Thyroid gland (tissue), 4 donors: ENCODE measurements at places on chromosomes 6 and 20. TPM values are rescaled to one million over a fixed set of nuclear protein-coding genes. Genes with fewer than 3 reads are reported as not detected.

The TCF21 gene
- total RNA-seq: not detected

The SIGLEC1 gene
- 4.7 TPM for total RNA-seq

The KCNQ2 gene
- 0.27 TPM for total RNA-seq

The C4A gene
- 181 TPM for total RNA-seq

The RNF182 gene
- 4.5 TPM for total RNA-seq

The TMC2 gene
- not detected for total RNA-seq

The FOXA2 gene
- 1.5 TPM for total RNA-seq

DNA sequence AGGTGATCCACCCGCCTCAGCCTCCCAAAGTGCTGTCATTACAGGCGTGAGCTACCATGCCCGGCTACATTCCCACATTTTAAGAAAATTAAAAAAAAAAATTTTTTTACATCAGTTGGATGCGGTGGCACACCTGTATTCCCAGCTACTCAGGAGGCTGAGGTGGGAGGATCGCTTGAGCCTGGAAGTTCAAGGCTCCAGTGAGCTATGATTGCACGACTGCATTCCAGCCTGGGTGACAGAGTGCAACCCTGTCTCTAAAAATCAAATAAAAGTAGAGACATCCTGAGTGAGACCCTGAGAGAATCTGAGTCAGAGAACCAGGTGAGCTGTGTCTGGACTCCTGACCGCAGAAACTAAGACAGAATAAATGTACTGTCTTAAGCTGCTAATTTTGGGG is 38.8 kb downstream of the PIM1 start:
- DNase-seq: no peak

GRCh38 chr6:15489261-15489962 is 173.4 kb downstream of the DTNBP1 start:
- DNase-seq: no peak

DNA sequence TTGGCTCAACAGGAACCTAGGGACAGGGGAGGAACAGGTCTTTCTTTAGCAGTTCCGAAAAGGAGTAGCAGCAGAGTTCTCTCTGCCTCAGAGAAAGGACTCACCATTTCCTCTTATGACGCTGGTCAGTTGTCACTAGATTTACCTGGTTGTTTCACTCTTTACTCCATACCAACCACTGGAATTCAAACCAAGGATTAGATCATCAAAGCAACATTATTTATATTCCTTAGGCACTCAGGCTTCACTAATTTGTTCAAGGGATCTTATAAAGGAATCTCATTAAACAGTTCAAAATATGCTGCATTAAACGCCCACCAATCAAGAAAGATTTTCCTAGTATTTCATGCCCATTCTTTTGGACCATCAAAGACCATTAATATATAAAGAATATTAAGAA is 1129.5 kb upstream of the MAP3K7 start:
- DNase-seq: no peak

- DNase-seq: no peak
Measured at GRCh38 chr6:1129131-1129530, 182.8 kb upstream of the FOXQ1 start.

GRCh38 chr20:58472273-58473018 is 42.8 kb downstream of the APCDD1L start:
- no peak for DNase-seq

DNA sequence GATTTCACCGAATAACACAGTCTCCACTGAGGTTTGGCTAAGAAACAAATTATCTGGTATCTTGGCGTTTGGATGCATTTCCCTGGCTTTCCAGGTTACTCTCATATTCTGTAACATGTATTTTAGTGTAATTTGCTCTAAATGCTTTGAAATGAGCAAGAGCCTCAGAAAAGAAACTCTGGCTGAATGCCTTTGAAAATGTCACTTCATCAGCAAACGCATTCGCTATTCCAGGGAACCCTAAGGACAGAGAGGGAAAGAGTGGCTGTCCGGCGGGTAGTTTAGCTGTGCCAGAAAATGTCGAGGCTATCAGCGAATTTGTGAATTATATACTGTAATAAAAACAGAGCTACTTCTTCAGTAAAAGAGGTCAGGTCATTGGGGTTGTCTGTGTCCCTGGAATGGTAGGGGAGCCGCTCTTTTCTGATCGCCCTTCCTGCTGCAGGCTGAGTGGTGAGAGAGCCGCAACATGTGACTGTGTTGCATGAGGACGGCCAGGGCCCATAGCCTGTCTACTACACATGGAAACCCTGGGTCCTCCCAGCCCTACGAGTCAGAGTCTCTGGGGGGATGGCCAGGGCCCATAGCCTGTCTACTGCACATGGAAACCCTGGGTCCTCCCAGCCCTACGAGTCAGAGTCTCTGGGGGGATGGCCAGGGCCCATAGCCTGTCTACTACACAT is 57.3 kb downstream of the SMOC2 start:
- DNase-seq: no peak

- DNase-seq: no peak
Measured at GRCh38 chr6:166838987-166839386, 117.4 kb downstream of the RNASET2 start.
